NCI-H1436 treated with DMSO at 0.1 percent for 48 hours (cell line): ENCODE measurements at places on chromosomes 2 and 18.

GRCh38 chr2:127177617-127178263, 42.4 kb downstream of the CYP27C1 start:
- DNase-seq: no peak

GRCh38 chr18:63245600-63245999, 74.0 kb downstream of the BCL2 start:
- no peak for DNase-seq

GRCh38 chr18:26893996-26894395, 28.5 kb upstream of the AQP4 start:
- DNase-seq: no peak

DNA sequence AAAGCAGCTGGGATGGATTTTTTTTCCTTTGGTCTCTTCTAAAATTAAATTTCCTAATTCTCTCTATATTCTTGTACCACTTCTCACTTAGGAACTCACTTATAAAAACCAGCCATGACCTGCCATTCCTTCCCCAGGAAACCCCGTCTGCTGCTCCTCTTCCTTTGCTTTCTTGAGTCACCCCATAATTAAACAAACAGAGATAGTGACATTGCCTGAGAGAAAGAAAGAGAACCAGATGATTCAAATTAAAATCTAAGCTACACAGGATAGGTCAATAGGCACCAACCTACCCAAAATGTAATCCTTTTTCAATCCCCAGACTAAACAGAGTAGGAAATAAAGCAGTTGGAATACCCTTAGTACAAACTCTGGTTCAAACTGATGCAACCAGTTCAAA, 9.7 kb downstream of the STK39 start:
- DNase-seq: no peak

- DNase-seq: no peak
Observed at GRCh38 chr18:63317982-63318888, 1.3 kb downstream of the BCL2 start.

DNA sequence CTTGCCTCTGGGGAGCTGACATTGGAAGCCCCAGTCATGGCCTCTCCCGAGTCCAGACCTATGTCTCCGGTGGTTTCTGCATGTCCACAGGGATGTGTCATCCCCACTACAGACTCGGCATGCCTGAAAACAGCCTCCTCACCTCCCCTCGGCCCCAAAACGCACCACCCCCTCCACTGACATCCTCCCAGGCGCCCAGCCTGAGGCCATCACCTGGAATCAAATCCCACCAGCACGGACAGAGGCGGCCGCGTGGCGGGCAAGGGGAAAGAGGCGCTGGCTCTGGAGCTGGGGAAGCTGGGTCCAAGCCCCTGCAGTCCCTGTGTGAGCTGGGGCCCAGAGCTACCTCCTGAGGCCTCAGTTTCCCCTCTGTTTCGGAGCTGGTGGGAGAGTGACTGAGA, 69.9 kb upstream of the SMAD7 start:
- no peak for DNase-seq

DNA sequence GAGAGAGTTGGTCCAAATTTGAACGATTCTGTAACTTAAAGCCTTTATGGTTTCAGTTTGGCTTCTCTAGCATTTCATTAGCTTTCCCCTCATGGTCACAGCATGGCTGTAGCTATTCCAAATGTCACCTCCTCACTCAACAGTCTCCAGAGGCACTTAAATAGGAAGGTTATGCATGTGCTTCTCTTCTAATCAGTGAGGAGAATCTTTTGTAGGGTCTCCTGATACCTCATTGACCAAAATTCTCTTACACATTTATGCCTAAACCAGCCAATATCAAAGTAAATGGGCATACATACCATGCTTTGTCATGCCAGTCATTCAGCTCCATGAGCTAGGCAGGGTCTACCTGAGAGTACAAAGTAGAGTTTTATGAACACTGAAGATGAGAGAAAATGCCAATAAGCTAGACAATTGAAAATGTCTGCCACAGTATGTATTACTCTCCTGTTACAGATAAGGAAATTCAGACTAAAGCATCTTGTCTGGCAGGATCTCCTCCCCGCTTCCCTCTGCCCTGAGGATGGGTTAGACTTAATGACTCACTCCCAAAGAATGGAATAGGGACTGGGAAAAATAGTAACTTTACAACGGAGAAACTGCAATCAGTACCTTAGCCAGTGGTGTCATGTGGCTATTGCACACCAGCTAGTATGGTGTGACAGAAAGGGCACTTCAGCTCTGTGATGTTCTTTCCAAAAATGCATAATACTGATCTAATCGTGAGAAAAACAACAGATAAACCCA, 15.4 kb downstream of the DSG2 start:
- DNase-seq: no peak

- DNase-seq: no peak
Observed at GRCh38 chr2:108169982-108170625, 69.7 kb upstream of the SULT1C3 start.

- no peak for DNase-seq
Observed at GRCh38 chr2:4221845-4222244, 518.5 kb downstream of the DCDC2C start.

- DNase-seq: peak; percentile 13
Observed at GRCh38 chr18:23053776-23054457, 81.4 kb upstream of the CABLES1 start.

GRCh38 chr2:19874726-19875125, 27.1 kb downstream of the TTC32 start:
- no peak for DNase-seq

DNA sequence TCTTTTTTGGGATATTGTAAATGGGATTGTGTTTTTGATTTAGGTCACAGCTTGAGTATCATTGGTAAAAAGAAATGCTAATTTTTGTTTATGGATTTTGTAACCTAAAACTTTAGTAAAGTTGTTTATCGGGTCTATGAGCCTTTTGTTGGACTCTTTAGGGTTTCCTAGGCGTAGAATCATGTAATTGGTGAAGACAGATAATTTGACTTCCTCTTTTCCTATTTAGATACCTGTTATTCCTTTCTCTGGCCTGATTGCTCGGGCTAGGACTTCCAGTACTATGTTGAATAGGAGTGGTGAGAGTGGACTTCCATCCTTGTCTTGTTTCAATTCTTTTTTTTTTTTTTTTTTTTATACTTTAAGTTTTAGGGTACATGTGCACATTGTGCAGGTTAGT, 149.0 kb downstream of the QPCT start:
- no peak for DNase-seq

GRCh38 chr2:40260437-40260836, 191.5 kb downstream of the SLC8A1 start:
- no peak for DNase-seq

DNA sequence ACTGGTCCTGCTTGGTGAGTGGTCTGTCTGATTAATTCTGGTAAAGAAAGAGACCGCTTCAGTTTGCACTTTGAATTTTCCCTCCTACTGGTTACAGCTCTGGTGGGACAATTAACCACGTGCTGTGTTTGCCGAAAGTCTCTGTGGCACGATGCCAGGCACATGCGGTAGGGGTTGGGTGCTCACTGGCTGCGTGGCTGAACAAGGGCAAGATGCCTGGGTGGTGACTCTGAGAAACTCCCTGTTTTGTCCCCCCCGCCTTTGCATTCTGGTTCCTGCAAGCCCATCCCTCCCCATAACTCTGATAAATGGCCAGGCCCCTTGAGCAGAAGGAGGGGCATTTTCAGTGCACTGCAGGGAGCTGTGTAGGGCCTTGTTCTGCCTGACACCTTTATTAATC, 206.1 kb downstream of the TFCP2L1 start:
- DNase-seq: no peak
